Hepatocyte (in vitro differentiated cells): ENCODE measurements at places on chromosomes 4 and X. TPM values are rescaled to one million over a fixed set of nuclear protein-coding genes. Genes with fewer than 3 reads are reported as not detected.

Gene RPL34
- 1,213 and 1,669 TPM in 2 replicates for total RNA-seq

DNA sequence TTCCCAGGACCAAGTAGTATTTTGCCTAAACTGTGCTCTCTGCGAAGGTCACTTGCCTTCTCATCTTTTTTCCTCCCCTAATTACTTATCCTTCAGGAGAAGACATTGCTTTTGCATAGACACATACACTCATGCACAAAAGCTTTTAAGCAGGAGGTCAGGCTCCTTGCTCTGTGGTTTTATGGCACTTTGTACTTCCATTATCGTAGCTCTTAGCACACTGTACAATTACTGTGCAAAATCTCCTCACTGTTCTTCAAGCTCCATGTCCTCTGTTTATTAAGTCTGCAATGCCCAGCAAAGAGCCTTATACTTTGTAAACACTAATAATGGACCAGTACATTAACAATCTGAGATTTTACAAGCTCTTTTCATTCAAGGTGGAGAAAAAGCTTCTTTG, 188.4 kb upstream of the GNPDA2 start:
- no peaks in the 10 kb centered on the region for H3K36me3 ChIP-seq
- no peak for DNase-seq
- H3K4me1 ChIP-seq = no peaks in the 10 kb centered on the region

Gene TLR1
- total RNA-seq = 2.7 and 4.2 TPM in 2 replicates

Gene TLR3
- 1.8 and 7.3 TPM in 2 replicates for total RNA-seq

Gene MID1
- 21.1 and 23.0 TPM in 2 replicates for total RNA-seq

DNA sequence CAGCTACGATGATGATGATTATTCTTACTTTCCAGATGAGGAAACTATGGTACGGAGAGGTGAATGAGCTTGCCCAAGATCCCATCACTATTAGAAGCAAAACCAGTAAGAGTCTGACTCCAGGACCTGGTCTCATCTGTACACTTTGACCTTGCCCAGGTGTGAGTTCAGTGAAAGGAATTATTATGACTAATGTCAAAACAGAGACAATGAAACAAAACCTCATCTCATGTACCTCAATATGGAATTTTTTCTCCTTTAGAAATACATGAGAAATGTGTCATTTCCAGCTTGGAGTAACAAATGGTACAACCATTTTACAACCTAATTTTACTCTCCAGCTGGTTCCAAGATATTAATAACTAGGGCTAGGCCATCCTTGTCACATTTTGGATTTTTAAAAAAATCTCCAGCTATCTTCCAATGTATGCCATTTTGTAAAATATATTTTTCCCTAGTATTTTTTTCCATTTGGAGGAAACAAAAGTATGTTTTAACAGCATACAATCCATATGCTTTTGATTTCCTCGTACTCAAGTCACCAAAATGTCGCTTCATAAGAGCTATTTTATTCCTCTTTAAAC, 213.8 kb downstream of the PTTG2 start:
- H3K27me3 ChIP-seq = no peaks in the 10 kb centered on the region
- no peak for DNase-seq
- peaks cover 4% of the 10 kb centered on the region for H3K4me1 ChIP-seq
- no peaks in the 10 kb centered on the region for H3K36me3 ChIP-seq
- no peak overlapping the region for H3K4me3 ChIP-seq
- no peak overlapping the region for H3K27ac ChIP-seq

- H3K27ac ChIP-seq = no peak overlapping the region
- no peak for DNase-seq
- H3K4me1 ChIP-seq = no peaks in the 10 kb centered on the region
- no peak overlapping the region for H3K4me3 ChIP-seq
- no peaks in the 10 kb centered on the region for H3K36me3 ChIP-seq
- no peaks in the 10 kb centered on the region for H3K27me3 ChIP-seq
Measured at GRCh38 chr4:109010521-109010920, 247.7 kb upstream of the ETNPPL start.

- no peaks in the 10 kb centered on the region for H3K27me3 ChIP-seq
- no peaks in the 10 kb centered on the region for H3K36me3 ChIP-seq
- H3K4me1 ChIP-seq = no peaks in the 10 kb centered on the region
- no peak overlapping the region for H3K27ac ChIP-seq
Measured at GRCh38 chr4:160175064-160175643, 1072.3 kb downstream of the RAPGEF2 start.

- no peak overlapping the region for H3K4me3 ChIP-seq
- H3K36me3 ChIP-seq = peaks cover 6% of the 10 kb centered on the region
- H3K4me1 ChIP-seq = no peaks in the 10 kb centered on the region
- no peak overlapping the region for H3K27ac ChIP-seq
Measured at GRCh38 chr4:94285666-94286065, 57.0 kb downstream of the HPGDS start.

DNA sequence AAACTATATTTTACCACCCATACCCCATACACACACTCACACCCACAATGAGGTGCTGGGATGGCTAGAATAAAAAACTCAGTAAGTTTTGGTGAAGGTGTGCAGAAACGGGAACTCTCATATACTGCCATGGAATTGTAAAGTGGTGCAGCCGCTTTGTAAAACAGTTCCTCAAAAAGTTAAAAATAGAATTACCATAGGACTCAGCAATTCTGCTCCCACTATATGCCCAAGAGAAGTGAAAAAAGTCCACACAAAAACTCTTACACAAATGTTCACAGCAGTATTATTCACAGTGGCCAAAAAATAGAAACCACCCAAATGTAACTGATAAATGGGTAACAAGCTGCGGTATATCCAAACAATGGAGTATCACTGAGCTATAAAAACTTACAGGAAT, 6.5 kb downstream of the CENPU start:
- no peaks in the 10 kb centered on the region for H3K36me3 ChIP-seq
- no peak overlapping the region for H3K27ac ChIP-seq
- no peaks in the 10 kb centered on the region for H3K4me1 ChIP-seq
- H3K4me3 ChIP-seq = no peak overlapping the region

Gene ERAS
- 0.47 TPM in 1 of 2 replicates, not detected in the other for total RNA-seq
